GM03348 (cell line): ENCODE measurements at places on chromosomes 6 and 20.

DNA sequence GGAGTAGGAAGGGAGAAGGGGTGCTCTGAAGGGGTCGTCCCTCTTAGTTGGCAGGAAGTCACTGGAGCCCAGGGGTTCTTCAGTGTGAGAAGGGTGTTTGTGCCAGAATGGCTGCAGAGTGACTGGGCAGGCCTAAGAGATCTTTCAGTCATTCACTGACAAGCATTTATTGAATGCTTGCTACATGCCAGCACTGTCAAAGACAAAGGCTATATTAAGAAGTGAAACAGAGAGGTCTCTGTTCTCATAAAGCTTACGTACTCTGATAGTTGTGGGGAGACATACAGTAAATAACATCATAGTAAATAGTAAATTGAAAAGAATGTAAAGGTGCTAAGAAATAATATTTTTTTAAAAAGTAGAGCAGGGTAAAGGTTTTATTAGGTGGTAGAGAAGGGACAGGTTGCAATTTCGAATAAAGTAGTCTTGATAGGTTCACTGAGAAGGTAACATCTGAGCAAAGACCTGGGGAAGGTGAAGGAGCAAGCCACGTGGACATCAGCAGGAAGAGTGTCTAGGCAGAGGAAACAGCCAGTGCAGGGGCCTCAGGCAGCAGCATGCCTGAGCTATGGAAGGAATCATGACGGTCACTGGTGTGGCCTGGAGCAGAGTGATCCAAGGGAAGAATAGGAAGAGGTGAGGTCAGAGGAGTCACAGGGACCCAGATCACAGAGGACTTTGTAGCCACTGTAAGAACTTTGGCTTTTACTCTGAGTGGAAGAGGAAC is 36.3 kb upstream of the RNF8 start:
- DNase-seq: no peak

DNA sequence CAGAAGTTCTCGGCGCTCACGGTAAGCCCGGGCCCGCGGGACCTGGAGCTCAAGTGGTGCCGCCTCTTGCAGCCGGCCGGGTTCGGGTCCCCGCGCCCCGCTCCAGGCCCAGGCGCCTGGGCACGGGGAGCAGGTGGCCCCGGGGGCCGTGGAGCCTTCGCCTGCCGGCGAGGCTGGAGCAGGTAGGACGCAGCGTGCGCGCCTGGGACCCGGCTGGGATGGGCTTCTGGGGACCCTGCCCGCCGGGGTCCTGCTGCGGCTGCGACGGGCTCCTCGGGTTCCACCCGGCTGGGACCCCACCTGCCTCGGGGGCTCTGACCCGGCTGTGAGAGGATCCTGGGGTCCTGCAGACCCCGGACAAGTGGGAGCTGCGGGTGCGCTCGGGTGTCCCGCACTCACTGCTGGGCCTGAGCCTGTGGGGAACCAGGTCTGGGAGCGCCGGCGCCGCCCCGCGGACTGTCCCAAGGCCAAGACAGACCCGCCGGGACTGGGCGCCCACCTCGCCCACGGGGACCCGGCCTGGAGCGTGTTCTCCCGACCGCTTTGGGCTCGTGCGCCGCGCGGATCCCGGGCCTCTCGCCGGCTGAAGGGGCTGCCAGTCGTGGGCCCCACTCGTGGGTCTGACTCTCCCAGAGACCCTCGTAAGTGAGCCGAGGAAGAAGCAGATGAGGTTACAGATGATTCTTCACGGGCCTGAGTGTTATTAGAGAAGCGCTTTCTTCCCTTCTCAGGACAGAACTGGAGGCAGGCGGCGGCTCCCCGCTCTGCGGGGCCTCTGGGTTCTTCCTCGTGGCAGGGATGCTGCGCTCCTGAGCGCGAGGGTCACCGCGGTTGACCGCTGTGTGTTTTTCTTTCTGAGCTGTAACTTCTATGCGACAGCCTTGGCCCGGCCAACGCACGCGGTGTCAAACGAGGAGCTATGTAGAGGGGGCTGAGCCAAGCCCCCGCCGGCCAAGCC is 729 bp downstream of the SMOC2 start:
- DNase-seq: no peak

DNA sequence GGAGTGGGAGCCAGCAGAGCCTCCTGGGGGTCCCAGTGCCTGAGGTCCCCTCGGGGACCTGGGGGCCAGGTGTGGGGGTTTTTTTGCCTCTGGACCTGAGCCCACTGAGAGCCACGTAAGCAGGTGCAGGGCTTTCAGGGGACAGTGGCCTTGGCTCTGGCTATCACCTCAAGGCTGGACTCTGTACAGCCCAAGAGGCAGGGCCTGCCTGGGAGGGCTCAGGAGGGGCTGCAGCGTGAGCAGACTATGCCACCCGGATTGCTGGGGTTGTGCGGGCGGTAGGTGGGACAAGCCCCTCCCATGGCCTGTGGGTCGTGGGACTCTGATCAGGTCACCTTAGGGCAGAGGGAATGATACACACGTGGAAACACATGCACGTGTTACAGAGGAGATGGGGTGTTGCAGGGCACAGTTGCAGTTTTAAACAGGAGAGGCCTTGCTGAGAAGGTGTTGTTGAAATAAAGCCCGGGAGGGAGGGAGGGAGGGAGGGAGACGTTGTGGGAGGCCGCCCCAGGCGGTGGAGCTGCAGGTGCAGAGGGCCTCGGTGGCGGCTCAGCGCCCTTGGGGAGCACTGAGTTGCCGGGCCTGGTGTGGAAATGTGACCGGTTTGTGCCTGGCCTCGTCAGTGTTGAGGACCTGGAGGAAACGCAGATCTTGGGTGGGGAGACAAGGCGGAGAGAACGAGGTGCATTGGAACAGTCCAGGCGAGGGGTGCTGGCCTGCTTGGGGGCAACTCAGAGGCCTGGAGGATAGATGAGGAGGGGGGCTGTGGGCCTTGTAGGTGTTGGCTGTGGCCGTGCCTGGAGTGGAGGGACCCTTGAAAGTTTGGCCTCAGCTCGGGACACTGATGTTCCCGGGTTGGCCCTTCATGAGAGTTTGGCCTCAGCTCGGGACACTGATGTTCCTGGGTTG is 2.3 kb downstream of the TCEA2 start:
- DNase-seq: no peak

DNA sequence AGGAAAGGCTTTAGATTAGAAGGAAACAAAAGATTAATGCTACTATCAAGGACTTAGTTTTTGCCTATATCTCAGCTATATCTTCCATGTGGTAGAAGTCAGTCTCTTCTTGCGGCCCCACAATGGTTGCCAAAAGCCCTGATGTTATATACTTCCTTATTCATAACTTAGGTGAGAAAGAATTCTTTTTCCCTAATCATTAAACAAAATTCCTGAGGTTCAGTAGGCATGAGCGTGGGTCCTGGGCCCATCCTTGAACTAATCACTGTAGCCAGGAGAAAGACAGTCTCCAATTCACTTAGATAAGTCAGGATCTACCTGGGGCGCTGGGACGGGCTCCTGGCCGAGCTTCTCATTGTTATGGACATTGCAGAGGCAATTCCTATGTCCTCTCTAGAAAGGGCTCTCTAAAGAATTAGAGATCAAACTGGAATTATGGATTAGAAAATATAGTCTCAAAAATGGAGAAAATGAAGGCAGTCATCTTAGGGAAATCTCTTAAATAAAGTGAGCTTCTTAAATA is 134.3 kb downstream of the KIF6 start:
- no peak for DNase-seq

DNA sequence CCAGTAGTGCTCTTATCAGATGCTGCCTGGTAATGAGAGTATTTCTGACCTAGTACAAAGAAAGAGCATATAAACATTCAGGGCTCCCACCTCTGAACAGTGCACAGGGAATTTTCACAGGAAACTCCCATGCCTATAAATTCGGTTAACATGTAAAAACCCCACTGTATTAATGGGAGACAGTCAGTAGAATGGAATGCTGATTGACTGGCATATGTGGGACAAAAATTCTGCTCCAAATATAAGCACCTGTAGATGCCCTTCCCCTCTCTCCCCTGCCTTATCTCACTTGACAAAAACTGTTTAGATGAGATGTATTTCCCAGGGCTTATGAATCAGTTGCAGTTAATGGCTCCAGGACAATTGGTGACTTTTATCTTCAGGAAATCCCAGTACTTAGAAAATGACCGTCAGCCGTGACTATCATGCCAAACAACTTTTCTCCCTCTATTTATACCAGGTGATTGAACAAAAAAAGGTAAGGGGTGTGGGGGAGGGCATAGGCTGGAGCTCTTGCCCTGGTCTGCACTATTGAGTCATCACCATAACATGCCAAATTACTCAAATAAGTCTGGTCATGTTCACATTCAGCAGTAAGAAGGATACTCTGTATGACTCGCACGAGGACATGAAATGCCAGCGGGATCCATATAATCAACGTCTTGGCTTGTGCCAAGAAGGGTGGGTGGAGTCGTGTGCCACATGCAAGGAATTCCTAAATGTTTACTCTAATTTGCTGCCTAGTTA is 176.4 kb upstream of the BMP2 start:
- DNase-seq: peak; percentile 15

DNA sequence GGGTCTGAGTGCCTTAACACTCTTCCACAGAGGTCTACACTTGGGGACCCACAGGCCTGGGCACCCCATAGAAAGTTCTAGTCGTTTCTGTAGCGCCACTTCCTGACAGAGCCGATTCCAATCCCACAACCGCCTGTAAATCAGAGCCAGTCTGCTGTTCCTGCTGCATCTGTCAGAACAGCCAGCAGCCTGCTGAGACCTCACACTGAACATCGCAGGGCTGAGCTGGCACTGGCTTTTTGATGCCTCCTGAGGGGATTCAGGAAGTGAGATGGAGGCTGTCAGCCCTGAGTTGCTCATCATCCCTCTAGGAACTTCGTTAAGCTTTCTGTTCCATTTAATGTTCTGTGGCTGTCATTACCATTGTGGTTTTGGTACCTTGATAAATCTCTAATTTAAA is 48.9 kb downstream of the DCBLD1 start:
- DNase-seq: peak; percentile 45

- peak; percentile 65 for DNase-seq
These were observed 140.1 kb upstream of the SPACA1 start for GRCh38 chr6:87907521-87907920.

DNA sequence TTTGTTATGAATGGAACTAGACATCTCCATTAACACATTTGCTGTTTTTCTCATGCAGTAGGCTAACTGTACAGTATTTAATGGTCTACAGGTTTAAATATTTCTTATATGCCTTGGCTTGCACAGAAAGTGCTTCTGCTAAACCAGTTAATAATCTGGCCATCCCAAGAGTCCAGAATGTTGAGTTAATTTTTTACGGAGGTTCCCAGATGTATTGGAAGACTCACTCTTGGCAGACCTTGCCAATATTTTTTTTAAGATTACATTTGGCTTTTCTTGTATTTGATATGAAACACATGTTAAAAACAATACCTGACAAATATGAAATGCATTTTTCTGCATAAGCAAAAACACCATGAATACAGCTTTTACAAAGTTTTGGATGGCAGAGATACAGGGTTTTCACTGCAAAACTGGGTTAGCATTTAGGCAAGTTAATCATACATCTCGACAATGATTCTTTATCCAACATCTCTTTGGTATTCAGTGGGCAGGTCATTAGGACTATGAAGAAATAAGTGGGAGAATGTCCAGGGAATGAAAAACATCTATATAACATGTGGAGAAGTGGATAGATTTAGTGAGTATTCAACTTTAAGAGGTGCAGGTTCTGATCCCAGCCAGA is 94.0 kb downstream of the SGK1 start:
- peak; percentile 61 for DNase-seq

GRCh38 chr6:137630666-137631065 is 136.5 kb upstream of the OLIG3 start:
- DNase-seq: no peak

- DNase-seq: peak; percentile 16
These were observed 154.9 kb downstream of the OR2B2 start for GRCh38 chr6:27757307-27757706.

DNA sequence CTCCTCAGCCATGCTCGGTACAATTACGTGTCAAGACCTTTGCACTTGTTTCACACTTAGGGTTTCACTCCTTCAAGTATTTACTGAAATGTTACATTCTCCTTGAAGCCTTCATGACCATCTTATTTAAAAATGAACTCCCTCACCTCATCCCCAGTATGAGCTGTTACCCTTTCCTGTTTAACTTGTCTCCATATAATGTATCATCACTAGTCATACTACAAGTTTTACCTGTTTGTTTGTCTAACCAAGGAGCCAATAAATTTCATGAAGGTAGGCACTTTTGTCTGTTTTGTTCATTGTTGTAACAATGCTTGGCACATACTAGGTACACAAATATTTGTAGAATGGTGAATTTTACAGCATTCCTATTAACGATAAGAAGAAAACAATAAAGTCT is 46.1 kb upstream of the MTRF1L start:
- no peak for DNase-seq

GRCh38 chr6:11398451-11399326 is 138.9 kb upstream of the TMEM170B start:
- no peak for DNase-seq

- DNase-seq: peak; percentile 39
These were observed 84.2 kb downstream of the TRERF1 start for GRCh38 chr6:42367353-42368011.

DNA sequence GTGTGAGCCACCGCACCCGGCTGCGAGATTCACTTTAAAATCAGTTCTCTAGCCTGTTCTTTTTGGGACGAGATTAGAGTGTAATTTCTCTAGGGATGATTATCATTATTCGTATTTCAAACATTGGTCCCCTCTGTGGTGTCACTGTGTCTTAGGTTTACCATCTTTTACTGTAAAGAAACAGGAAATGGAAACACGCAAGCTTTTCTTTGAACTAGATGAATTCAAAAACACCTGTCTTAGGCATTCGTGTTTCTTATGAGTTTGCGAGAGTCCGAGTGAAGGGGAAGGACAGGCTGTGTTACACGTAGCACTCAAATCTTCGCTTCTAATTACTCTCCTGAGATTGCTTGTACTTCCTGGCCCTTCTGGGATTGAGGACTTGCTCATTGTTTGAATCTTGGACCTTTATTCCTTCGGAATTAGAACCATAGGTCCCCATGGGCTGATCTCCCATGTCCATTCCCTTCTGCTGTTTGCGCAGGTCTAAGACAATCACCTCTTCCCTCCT is 61.6 kb downstream of the PHACTR2 start:
- DNase-seq: no peak

- DNase-seq: peak; percentile 64
These were observed 512.9 kb downstream of the UTRN start for GRCh38 chr6:144797881-144798589.

DNA sequence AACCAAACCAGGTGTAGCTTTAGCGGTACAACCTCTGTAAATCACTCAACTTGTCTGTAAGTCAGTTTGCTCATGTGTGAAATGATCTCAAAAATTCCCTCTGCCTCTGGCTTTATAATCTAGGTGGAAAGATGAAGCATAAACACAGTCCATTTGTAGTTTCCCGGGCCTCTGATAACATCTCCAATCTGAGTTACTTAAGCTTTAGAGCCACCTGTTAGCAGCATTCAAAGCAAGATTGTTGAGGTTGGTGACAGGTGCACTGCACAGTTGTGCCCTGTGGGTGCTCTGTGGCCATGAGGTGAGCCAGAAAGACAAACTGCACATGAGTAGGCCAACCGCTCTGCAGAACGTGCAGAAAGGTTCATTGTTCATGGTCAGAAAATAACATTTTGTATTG is 53.7 kb downstream of the MOCS1 start:
- DNase-seq: no peak

GRCh38 chr20:10490706-10491105 is 55.6 kb downstream of the SLX4IP start:
- no peak for DNase-seq
